ENCODE measurements at places on chromosomes 3 and 15. TPM values are rescaled to one million over a fixed set of nuclear protein-coding genes. Genes with fewer than 3 reads are reported as not detected.
A peak's percentile ranks its signal among the peaks of the same experiment; 100 is the strongest.

Gene IL5RA
- not detected for total RNA-seq

Gene CHDH
- 3.3 TPM for total RNA-seq

Gene CDCP1
- 82.0 TPM for total RNA-seq

Gene UQCC5
- 97.6 TPM for total RNA-seq

Gene INTS14
- 49.3 TPM for total RNA-seq

Gene ARL14
- 0.21 TPM for total RNA-seq

Gene MELTF
- 28.6 TPM for total RNA-seq

Gene ZPLD1
- total RNA-seq: 0.41 TPM

Gene CMTM8
- 7.5 TPM for total RNA-seq

Gene CYP8B1
- total RNA-seq: not detected

Gene TARS3
- total RNA-seq: 10.5 TPM

Gene SLCO2A1
- total RNA-seq: 3.6 TPM

DNA sequence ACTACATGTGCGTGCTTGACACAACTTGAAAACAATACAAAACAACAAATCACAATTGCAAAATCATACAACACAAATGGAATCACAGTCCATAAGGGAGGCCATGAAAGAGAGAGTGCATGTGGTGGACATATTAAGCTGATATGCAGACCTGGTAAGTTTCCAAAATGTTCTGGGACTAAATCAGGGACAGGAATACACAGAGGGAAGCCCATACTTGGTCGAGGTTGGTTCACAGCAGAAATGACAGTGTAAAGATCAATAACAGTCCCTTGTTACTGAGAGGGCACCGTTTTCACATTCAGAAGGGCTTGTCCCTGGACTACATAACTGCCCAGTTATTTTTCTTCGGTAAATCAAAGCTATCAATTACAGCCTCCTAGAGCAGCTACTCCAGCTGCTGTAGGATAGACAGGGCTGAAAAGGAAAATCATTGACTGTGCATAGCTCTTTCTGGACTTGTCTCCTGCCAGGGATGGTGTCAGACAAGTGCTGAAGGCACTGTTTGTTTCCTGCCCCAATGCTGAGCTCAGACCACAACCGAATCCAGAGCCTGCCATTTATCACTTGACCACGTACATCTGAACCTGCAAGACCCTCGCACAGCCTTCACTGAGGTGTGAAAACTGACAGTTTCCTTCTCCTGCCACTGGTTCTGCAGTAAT lies 79.5 kb upstream of the KCNMB2 start:
- no peak for DNase-seq

- no peak for DNase-seq
These were observed 342.9 kb downstream of the IL20RB start for GRCh38 chr3:137300703-137301102.

- DNase-seq: peak; percentile 29
These were observed 151.6 kb upstream of the CGNL1 start for GRCh38 chr15:57224664-57225063.

DNA sequence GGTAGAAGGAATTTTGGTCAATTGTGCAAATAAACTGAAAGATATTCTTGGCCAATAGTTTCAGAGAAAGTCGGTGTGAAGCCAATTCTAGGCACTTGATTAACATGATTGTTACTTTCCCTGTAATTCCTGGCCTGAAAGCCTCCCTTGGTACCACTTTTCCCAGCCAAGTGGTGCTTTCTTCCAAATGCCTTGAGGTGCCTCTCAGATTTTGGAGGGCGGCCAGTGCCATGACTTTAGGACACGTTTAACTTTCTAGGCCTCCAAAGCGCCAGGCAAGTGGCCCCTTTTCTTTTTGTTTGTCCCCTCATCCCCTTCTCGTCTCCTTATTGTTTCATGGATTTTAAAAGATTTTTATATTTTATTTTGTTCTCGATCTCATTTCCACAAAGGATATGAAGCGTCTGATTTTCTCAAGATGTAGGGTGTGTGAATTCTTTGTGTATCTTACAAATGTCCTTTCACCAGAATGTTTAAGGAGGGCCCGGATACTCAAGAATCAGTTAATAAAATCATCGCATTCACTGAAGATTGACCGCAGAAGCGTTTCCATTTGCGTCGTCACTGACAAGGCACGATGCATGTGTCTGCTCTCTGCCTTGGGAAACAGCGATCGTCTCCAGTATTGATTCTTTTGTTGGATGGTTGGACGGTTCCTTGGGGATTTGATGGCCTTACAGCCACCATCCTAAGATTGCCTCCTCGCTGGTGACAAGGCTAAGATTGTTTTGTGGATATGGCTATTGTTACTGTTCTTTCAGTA lies 87.8 kb downstream of the ASB7 start:
- no peak for DNase-seq

GRCh38 chr3:194682694-194683310 lies 2.9 kb upstream of the FAM43A start:
- no peak for DNase-seq

DNA sequence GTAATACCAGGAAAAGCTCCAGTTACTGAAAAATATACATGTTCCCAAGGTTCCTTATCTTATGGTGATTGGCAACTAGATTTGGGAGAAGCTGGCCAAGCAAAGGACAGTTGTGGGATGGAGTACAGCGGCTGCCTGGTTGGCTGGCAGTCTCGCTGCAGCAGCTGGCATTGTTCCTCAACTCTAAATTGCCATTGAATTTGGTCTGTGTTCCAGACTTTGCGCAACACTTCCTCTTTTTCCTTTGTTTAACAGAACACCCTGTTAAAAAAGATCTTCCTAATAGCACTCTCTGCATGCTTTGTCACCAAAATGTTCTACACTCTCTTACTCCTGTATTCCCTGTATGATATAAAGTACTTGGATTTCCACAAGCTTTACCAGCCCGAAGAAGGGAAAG lies 420.6 kb upstream of the RBMS3 start:
- DNase-seq: no peak

DNA sequence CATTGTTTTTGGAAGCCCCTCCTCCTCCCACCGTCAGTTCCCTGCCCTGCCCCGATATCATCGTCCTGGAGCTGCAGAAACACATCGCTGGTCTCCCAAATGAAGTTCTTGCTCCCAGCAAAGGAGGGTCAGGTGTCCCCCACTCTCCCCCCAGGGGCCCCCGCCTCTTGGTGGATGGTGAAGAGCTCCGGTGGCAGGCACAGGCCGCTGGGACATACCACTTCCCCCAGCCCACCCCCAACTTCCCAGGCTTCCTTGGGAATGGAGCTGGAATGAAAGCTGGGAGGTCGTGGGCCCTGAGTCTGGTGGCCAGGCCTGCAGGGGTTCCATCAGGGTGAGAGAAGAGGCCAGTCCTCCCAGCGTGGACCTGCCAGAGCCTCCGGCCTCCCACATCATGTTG lies 137.7 kb downstream of the CHSY1 start:
- DNase-seq: no peak

GRCh38 chr3:39651993-39652739 lies 157.2 kb upstream of the MYRIP start:
- DNase-seq: no peak

- no peak for DNase-seq
These were observed 19.0 kb upstream of the SLC25A36 start for GRCh38 chr3:140922634-140923033.

DNA sequence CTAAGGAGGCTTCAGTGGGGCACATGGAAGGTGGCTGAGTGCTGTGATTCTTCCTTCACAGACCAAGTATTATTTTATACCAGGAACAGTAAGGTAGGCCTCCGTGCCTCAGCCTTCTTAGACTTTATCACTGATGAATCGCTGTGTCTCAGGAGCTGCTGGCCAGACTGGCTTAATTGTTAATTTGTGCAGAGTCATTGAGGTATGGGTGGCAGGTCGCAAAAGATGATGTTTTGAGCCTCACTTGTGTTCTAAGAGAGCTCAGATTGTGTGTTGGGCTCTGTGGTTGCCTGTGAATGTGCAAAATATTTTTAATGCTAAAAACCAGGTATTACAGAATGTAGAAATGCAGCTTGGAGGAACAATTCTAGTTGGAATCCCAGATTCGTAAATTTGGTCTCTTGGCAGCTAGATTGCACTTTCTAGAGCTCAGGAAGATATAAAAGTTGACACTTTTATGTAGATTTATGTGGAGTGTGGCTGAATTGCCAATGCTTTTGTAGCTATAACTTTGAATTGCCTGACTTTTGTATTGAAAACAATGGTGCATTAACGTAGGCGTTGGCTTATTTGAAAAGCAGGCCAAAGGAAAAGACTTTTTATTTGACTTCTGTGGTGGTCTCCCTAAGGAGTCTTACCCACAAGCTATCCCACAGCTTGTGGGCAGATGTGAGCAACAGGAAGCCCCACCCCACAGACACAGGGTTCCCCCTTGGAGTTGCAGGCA lies 53.4 kb downstream of the LARS2 start:
- DNase-seq: no peak

GRCh38 chr3:167203062-167203461 lies 177.0 kb downstream of the ZBBX start:
- no peak for DNase-seq

- no peak for DNase-seq
These were observed 162.1 kb downstream of the C3orf38 start for GRCh38 chr3:88311826-88312225.

DNA sequence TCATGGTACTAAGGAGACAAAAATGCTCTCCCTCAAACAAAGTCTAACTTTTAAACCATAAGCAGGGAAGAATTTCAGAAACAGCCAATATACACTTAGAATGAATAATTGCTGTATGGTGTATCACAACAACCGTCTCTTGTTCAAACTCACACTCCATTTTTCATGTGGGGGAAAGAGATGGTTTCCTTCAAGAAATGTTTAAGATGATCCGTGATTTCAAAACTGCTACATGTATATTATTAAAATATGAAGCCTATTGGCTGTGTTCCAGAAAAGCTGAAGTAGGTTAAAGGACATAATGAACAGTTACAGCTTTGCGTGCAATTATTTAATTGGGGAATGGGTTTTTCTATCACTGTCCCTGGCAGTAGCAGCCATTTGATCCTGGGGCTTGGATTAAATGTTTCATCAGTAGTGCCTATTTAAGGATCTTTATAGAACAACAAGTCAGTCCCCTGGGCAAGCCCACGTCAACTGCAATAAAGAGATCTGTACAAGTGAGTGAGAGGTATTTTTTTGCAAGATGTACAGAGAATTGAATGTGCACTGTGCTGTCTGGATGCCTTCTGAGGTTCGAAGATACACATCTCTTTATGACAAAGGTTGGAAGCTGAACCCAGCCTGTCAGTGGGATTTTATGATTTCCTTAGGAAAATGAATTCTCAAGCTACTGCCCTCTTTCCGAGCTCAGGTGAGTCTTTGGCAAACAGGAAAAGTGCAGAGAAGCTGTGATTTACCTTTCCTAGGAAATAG lies 337.2 kb upstream of the RARB start:
- DNase-seq: no peak

GRCh38 chr15:95051861-95052260 lies 820.5 kb downstream of the MCTP2 start:
- no peak for DNase-seq

GRCh38 chr3:21995079-21995607 lies 244.1 kb upstream of the ZNF385D start:
- DNase-seq: no peak

DNA sequence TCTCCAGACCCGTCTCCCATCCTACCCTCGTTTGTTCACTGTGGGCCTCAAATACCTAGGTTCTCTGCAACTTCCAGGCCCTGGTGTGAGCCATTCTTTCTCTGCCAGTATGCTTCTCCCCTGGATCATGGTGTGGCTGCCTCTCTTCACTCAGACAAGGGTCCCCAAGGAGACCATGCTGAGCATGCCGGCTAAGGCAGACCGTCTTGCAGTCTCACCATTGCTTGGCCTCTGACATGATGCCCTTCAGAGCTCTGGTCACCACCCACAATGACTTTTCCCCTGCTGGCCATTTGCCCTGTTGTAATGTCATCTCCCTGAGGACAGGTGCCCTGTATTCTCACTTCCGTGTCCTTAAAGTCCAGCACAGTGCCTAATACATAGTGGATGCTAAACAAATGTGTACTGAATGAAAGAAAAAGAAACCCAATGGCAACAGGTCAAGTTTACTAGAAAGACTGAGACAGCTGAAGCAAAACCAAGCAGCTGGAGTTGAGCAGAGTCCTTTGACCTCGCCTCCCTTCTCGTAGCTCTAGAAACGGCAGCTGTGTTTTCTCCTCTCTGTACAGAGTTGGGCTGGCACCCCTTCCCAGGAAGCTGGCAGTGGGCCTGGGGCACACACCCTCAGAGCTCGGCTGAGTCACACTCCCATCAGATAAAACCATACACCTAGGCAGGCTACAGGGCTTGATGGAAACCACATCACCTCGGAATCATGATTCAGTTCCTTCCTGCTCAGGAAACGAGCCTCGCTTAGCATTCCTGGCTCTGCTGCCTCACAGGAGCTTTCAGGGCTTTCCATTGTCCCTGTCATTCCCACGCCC lies 8.6 kb downstream of the TLR9 start:
- peak; percentile 83 for DNase-seq

DNA sequence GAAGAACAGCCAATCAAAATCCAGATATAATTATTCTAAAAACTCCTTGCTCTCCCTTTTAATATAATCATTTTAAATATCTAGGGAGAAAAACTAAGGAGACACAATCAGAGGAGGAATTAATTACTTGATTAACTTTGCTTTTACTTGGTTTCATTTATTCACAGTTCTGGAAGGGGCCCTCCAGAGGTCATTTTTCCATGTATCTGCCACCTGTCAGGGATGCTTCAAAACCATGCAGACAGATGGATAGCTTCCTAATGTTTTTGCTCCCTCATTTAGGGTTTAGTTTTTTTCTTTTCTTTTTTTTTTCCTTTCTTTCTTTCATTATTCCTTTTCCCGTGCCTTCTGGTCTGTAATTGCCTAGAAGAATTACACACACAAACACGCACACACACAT lies 438.1 kb upstream of the ARPP21 start:
- DNase-seq: no peak

- DNase-seq: peak; percentile 32
These were observed 224.9 kb upstream of the COL8A1 start for GRCh38 chr3:99413504-99413903.

DNA sequence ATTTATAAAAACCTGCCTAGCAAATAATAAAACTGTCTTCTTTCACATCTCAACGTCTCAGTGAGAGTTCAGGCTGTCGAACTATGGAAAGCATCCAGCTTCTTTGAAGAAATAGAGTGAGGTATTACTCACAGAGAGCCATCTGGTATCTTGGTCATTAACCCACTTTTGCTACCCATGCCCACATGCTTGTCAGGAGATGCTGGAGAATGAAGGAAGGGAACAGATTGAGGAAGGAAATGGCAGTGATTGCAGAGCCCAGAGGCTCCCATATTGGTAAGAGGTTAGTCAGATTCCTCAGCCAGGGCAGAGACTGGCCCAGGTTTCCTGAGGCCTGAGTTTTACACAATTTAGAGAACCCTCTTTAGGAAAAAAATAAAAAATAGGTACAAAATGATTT lies 119.1 kb downstream of the B3GALNT1 start:
- no peak for DNase-seq

DNA sequence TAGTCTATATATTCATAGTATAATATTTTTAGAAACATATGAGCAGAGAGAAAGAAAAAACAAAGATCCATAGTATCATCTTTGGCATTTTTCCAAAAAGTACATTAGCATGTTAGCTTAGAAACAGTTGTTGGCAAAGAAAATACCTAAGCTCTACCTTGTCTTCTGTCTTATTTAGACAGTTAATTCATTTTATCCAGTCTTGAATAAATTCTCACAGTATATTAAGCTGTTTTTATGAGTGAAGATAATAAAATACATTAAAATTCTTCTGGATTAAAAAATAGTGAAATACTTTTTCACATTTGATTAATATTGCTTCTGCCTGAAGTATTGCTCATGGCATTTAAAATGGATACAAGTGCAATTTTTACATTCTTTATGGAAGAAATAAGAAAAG lies 145.2 kb downstream of the ZIC1 start:
- DNase-seq: no peak

GRCh38 chr3:50453907-50454306 lies 49.5 kb downstream of the CACNA2D2 start:
- no peak for DNase-seq
